ENCODE measurements at places on chromosomes 2 and 18.

DNA sequence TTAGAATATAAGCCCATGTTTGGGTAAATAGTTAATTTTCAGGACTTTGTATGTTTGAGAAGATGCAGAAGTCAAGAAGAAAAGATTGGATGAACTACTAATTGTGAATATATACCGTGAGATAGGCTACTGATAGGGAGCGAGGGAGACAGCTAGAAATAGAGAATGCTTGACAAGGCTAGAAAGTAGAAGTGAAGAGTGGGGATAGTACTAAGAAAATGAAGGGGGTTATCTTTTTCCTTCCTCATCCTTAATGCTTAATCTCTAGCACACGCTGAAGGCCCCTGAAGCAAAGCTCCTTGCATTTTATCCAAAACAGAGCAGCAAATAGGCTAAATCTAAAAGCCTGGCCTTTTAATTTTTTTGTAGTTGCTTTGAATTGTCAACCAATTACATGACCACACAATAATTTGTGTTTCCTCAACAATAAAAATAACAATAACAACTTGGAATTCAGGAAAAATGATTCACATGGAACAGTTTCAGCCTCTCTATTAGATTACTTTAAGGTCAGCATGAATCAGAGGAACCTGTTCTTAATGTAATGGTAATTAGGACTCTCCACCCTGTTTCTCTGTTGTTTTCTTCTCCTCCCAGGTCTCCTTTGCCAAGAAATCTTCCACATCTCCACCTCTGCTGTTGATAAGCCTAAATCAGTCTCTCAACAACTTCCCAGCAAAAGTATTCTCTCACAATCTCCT, 1071.3 kb upstream of the ZEB2 start:
- no peak for DNase-seq

- no peak for DNase-seq
These were observed 116.5 kb upstream of the REG3G start for GRCh38 chr2:78908973-78909372.

DNA sequence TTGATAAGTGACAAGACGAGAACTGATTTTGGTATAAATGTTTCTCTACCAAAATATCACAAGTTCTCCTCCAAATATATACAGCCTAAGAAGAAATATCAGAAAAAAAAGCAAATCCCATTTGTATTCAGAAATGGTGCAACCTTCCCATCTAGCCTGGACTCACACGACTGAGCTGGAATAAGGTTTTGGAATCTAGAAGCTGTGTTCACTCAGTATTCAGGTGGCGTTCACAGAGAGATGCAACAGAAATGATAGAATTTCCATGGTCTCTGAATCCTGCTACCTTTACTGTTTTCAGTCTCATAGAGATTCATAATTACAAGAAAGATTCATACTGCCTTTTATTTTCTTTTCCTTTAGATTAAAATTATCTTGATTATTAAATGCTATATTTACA, 347.2 kb upstream of the TRIB2 start:
- DNase-seq: no peak

DNA sequence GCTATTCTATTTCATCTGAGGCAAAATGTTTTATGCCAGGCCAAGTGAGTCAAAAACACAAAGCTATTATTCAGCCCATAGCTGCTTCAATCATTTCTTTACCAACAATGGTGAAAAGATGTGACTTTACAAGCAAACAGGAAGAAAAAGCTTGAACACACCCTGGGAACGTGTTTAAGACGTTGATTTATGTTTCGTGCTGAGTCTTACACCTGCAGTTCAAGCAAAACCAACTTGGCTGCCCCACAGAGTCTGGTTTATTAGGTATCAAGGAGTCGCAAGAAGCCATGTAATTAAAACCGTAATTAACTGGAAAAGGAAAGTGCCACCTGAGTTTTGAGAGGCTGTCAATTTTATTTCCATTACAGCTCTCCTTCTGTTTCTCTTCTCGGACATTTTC, 295.5 kb downstream of the MEIS1 start:
- DNase-seq: no peak

GRCh38 chr18:61323951-61324350, 9.3 kb upstream of the CDH20 start:
- no peak for DNase-seq

- DNase-seq: no peak
These were observed 65.7 kb downstream of the MEP1B start for GRCh38 chr18:32255570-32255969.

DNA sequence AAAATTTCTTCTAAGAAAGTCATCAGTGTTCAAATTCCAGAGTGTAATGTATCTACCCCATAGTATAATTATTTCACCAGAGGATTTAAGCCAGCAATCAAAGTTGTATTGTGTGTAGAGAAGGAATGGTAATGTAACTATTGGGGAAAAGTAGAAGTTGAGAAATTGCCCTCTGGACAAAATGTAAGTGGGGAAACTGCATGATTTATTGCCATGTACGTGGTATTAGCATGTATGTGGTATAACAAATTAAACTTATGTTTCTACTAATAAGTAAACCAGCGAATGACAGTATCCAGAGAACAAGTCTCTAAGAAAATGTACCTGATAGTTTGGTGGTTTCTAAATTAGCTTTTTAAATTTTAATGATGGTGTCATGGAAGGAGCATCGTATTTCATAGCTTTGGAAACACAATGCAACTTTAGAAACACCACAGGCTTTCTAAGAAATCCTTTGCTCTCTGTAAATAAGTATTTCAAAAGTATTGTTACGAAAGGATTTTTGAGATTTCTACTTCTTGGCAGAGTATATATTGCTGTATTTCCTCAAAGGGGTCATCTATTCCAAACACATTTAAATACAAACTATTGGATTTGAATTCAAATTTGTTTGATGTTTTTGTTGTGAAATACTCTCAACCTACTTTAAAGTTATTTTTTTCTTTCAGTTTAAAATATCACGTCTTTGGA, 1018.9 kb upstream of the ZEB2 start:
- no peak for DNase-seq

- peak; percentile 31 for DNase-seq
These were observed 11.4 kb upstream of the RBBP8 start for GRCh38 chr18:22921772-22922171.

DNA sequence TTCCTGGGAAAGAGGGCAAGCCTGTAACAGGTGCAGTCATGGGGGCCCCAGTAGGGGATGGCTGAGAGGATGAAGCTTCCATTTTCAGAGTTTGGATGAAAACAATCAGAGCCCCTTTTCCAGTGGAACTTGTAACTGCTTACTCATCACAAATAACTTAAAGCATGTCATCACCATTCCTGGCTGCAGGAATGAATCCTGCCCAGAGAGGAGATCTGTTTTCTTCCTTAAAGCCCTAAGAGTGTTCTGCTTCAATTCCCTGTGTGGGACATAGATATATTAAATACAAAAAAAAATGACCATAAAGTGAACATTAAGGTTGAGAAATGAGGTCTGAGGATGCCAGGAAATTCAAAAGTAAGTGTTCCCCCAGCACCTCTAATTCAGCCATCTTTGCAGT, 183.4 kb upstream of the MEIS1 start:
- no peak for DNase-seq

- no peak for DNase-seq
These were observed 42.4 kb downstream of the THADA start for GRCh38 chr2:43553341-43553855.

GRCh38 chr18:50011813-50012435, 183.0 kb downstream of the MYO5B start:
- DNase-seq: no peak

DNA sequence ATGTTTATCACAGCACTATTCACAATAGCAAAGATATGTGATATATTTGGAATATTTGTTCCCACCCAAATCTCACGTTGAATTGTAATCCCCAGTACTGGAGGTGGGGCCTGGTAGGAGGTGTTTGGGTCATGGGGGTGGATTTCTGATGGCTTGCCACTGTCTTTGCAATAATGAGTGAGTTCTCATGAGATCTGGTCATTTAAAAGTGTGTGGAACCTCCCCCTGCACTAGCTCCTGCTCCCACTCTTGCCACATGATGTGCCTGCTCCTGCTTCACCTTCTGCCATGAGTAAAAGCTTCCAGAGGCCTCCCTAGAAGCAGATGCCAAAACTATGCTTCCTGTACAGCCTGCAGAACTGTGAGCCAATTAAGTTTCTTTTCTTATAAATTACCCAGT, 72.2 kb upstream of the DYNC1I2 start:
- no peak for DNase-seq

DNA sequence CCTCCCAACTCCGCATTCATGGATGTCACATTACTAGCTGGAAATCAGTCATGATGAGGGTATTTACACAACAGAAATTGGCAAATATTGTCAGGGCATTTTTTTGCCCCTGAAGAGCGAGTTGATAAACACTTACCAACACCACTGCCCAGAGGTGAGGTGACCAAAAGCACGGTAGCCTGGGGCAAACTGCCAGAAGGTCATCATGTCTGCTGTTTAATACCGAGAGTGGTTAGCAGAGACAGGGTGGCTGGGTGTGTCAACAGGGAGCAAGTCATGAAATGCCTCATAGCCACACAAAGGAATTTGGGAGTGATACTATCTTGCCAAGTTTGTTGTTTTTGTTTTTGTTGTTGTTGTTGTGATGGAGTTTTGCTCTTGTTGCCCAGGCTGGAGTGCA, 37.0 kb upstream of the EPC2 start:
- DNase-seq: no peak

Data from NCI-H146 (cell line).